ENCODE measurements at places on chromosomes 11 and 22.

DNA sequence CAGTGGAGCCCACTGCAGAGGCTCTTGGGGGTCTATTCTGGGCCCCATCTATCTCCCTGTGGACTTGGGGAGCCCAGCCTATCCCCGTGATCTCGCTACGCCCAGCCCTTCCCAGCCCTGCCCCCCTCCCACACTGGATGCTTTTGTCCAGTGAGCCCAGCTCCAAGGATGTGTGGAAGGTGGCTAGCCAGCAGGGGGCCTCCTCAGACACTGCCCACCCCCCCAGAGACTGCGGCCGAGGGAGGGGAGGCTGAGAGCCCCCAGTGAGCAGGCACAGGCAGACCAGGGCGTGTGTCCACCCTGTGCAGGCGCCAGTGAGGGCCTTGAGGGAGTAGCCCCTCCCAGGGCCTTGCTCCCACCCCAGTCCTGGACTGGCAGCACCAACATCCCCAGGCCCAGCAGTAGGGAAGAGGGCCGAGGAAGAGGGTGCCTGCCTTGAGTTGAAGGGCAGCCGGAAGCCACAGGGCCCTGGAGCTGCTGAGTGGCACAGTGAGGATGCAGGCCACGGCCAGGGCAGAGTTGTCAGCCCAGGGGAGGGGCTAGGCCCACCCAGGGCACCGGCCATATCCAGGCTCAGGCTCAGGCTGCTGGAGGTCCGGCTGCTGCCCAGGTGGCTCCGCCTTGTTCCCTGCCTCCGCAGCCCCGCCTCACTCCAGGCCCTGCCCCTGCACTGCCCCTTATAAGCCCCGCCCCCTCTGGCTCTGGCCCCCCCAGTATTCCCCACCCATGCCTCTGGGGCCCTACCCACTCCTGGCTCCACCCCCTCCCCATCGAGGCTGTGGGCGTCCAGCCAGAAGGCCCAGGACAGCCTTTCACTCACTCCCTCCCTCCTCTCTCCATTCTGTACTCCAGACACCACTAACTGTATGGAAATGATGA, 28.0 kb downstream of the MOB2 start:
- DNase-seq, result no peak

DNA sequence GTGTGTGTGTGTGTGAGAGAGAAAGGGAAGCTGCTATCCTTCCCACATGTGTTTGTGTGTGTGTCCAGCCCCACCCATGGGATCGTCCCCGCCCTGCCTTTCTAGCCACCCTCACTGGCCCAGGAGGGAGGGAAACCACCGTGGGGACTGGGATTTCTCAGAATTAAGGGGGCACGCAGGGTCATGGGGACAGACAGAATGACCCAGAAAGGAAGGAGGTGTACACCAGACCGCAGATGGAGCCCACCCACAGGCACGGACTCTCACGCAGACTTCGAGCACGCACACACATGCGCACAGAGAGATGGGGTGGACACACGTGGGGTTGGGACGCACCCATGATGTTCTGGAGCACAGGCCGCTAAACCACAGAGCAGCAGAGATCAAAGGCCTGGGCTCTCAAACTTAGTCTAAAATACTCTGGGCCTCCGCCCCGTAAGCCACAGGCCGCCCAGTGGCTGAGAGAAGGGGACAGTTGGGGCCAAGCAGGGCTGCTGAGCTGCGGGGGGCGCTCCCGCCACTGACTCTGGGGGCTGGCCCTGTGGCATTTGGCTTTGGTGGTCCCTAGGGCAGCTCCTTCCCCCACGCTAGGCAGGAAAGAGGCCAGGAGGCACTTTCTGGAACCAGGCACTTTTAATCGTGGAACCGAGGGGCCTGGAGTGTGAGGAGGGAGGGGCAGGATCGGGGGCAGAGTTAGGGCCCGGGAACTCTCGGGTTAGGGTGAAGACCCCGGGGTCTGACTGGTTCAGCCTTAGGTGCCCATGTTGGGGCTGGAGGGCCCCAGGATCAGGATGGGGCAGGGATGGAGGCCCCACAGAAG, 1.5 kb downstream of the IFITM5 start:
- no peak for DNase-seq

- no peak for DNase-seq
Observed at GRCh38 chr22:35264986-35265385, 7.7 kb downstream of the HMGXB4 start.

- no peak for DNase-seq
Observed at GRCh38 chr11:130520271-130520671, 71.8 kb downstream of the ADAMTS15 start.

DNA sequence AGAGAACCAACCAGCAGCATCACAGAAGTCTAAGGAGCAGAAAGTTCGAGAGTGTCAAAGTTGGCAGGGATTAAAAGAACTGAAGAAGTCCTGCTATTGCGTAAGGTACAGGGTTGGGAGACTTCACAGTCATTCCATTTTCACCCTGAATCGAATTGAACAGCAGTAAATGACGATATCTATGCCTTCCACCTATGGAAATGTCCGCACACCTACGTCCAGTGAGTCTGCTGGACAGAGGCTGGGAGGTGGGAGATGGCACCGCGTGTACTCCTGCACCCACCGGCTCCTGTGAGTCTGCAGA, 116.7 kb downstream of the MICAL3 start:
- DNase-seq, result no peak

GRCh38 chr11:63763496-63764339, 4.9 kb downstream of the ZFTA start:
- no peak for DNase-seq

- no peak for DNase-seq
Observed at GRCh38 chr22:24427500-24428164, at the start of gene ADORA2A. Gene ADORA2A (plus strand): TSS chr22:24427599. CDS start chr22:24433405, 5,806 bp downstream.

DNA sequence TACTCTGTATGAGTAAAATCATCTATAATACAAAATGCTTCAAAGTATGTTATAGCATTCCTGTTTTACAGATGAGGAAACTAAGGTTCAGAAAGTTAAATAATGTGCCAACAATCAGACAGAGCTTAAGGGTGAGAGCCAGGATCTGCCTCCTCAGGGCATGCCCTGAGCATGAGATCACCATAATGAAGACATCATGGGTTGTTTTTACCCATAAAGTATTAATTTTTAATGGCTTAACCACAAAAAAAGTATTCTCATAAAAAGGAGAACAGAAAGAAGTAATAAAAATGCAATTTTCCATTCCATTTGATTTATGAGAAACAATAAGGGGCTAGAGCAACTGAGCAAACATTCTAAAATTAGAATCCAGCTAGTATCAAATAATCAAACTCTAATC, 534.3 kb upstream of the ARHGAP42 start:
- DNase-seq, result no peak

DNA sequence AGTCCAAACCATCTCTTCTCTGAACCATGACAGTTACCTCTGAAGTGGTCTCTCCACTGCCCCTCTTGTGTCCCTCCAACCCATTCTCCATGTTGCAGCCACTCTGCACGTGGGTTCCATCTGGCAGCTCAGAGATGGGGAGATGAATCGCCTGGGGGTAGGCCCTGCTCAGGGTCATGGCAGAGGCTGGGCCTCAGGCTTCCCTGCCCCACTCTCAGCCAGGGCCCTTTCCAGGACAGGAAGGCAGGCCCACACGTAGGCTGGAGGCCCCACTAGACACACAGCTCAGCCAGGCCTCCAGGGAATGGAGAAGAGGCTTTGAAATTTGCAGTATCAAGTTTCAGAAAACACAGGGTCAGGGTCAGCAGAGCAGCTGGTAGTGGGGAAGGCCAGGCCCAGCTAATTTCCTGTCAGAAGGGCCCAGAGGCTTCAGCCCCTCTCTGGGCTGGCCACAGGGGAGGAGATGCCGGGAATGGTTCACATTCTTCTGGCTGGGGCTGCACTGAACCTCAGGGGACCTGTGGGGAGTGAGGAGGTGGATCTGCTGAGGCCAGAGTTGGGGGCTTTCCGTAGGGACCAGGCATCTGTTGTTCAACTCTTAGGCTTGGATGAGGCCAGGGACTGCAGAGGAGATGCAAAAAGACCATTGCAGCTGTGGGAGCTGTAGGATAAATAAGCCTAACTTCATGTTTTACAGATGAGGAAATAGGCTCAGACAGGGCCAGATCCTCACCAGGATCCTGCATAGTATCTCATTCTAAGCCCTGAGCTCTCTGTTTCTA, 101.6 kb downstream of the SWAP70 start:
- DNase-seq, result peak; percentile 23

- DNase-seq, result no peak
Observed at GRCh38 chr22:38112381-38112780, 1.9 kb upstream of the BAIAP2L2 start.

- no peak for DNase-seq
Observed at GRCh38 chr22:25403811-25404471, 160.5 kb upstream of the GRK3 start.

GRCh38 chr22:27752771-27753170, 48.8 kb downstream of the MN1 start:
- DNase-seq, result no peak

DNA sequence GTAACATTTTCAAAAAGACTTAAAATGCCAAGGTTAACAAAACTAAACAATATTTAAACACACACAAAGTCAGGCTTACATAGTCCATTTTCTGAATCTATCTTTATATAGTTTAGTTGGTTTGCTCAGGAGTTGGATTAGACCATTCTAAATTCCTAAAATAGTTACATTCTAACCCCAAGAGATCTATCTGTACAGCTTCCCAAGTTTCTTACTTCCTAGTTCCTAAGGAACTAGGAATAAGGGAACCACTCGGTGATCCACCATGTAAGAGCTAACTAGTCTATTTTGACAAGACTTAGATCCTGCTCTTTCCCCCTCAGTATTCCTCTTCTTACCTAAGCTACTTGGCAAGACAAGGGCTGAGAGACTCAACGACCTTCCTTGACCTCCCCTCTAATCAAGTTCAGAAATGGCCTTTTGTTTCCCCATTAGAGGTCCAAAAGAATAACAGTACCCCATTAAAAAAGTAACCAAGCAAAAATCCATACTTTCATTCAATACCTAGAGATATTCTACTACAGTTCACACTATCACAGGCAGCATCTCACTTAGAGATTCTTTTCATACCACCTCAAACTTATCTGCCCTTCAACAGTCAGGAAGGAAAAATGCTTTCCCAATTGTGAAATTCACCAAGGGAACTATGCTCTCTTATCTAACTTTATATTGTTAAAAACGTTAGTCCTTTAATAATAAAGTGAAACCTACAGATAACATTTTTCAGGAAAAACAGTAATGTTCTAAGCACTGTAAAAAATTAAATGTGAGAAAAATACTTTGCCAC, 253.1 kb downstream of the TTC28 start:
- DNase-seq, result no peak

- DNase-seq, result no peak
Observed at GRCh38 chr11:2950825-2951224, 21.6 kb upstream of the PHLDA2 start.

DNA sequence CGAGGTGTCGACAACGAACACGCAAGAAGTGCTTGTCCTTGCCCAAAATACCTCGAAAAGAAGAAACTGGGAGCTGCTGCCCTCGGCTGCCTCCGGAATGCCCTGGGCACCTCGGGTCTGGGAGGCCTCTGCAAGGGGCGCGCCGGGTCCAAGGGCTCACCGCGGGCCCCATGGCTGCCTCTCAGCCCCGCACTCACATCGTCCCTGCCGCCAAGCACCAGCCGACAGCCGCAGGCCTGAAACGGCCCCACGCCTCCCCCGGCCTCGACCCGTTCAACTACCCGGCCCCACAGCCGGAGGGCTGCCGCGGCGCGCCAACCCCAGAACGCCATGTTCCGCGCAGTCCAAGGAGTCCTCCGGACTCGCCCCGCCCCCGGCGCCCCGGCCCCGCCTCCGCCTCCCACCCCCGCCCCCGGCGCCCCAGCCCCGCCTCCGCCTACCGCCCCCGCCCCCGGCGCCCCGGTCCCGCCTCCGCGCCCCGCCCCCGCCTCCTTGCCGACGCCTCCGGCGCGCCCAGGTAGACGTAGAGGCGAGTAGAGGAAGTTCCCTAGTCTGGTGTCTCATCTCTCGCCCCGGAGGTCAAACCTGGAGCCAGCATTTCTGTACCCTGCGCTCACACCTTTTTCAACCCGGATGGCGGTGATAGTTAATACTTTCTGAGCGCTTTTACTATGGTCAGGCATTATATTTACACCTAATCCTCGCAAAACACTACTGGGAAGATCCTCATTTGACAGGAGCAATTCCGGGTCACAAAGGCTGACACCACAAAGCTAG, at the start of gene SIRT3:
Gene SIRT3 (minus strand): TSS at position 346 of the 777 bp plus-strand sequence. CDS start 14 bp downstream, at position 332.
- peak; percentile 15 for DNase-seq

DNA sequence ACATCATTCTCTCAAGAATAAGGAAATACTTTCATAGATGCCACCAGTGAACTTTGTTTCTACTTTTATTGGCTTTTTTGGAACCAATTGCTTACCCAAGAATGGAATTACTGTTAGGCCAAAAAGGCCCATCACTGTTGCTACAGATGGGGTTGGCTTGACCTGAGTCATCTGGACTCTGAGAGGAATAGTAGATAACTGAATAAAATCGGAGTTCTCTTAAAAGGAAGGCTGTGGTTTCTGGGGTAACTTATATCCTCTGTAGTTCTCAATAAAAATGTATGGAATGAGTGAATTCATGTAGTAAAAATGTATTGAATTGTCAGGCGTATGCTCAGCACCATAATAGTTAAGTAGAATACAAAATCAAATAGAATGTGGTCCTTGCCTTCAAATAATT, 56.6 kb downstream of the ARHGEF12 start:
- no peak for DNase-seq

DNA sequence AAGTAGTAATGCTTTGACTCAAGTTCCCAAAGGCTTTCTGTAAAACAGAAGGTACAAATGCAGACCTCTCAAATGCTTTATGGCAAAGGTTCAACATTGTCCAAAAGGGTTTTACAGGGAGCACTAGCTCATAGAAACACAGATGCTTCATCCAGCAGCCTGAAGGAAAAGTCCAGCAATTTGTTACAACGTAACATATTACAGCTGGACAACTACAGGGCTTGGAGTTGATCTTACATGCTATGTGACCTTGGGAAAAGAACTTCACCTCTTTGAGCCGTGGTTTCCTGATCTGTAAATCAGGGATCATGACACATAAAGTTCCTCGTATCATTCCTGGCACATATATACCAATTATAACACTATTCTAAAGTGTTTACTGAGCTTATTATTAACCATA, 84.9 kb downstream of the DDIAS start:
- no peak for DNase-seq

- peak; percentile 19 for DNase-seq
Observed at GRCh38 chr22:40766956-40767355, 52.2 kb downstream of the SLC25A17 start.

- no peak for DNase-seq
Observed at GRCh38 chr11:29300420-29300819, 716.4 kb downstream of the KCNA4 start.

- DNase-seq, result no peak
Observed at GRCh38 chr11:3891751-3892150, 36.3 kb downstream of the STIM1 start.

DNA sequence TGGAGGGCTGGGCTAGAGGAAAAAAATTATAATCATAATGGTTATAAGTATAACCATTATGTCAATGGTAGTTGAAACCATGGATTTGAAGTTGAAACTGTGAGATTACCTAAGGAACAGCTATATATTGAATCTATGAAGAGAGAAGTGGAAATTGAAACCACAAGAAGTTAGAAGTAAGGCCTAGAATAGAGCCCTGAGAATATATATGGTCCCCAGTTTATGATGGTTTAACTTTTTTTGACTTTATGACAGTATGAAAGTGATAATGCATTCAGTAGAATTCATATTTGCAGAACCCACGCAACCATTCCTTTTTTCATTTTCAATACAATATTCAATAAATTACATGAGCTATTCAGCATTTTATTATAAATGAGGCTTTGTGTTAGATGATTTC, 15.0 kb downstream of the AASDHPPT start:
- no peak for DNase-seq
